ENCODE measurements at places on chromosomes 12 and 14.

DNA sequence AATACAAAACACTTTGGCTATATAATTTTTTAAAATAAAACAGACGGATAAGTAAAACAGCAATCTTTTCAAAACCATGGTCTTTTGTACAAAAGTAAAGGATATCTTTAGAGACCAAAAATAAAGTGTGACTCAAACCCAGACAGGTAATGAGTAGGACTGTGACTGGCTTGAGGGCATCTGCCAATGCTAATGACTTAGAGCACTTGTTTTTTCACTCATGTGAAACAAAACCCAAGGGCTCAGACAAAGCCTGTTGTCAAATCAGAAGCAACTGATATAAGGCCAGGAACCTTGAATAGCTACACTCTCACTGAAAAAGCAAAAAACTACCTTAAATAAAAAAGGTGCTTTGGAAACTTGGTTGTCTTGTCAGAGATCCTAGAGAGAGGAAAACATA, 357.4 kb downstream of the TMEM117 start:
- no peak for DNase-seq

- peak; percentile 96 for DNase-seq
These were observed 98.9 kb downstream of the DENND5B start for GRCh38 chr12:31491841-31492598.

DNA sequence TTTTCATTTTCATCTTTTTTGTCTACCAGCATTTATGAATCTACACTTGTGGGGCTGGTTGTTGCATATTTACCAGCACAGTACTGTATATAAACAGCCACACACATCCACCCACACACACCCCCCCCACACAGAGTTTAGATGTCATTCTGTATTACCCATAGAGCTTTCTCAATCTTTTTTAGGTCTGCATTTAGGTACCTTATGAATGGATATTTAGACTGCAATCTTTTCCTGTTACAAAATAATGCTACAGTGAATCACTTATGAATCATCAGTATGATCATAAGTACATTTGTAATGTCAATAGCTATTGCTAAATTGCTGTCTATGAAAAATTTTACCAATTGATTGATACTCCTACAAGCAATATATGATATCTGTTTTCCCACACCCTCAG, 67.3 kb upstream of the STK38L start:
- peak; percentile 37 for DNase-seq

DNA sequence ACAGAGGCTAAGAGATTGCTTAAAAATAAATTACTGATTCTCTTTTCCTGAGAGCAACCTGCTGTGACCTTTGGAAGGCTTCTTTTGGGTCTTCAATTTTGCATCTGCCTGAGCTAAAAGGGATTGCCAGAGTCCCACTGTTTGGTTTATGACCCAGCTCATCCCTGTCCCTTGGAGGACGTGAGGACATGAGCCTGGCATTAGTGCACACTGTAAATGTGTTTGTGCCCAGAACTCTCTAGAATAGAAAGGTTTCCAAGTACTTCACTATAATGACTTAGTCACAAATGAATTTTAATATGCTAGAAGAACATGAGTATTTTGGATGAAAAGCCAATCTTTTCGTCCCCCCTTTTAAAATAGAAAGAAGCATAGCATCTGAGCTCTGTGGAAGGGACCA, 47.1 kb upstream of the CDKN3 start:
- no peak for DNase-seq

DNA sequence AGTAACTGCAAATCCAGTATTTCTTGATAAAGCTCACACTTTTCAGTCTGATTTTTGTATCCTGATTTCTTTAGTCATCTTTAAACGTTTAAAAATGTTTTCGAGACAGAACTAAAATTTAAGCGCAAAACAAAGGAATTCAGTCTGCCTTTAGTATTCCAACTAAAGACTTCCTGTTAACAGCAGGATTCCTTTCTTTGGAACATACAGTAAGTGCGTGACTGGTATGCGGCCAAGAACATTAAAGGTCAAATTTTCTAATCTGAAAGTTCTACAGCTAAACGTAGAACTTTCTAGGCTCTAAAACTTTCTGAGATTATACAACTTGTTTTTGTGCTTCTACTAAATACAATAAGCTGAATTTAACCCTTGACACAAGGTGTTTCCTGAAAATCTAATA, 9.9 kb downstream of the SAV1 start:
- DNase-seq, result no peak

- DNase-seq, result no peak
These were observed 52.0 kb upstream of the CRY1 start for GRCh38 chr12:107145397-107145796.

DNA sequence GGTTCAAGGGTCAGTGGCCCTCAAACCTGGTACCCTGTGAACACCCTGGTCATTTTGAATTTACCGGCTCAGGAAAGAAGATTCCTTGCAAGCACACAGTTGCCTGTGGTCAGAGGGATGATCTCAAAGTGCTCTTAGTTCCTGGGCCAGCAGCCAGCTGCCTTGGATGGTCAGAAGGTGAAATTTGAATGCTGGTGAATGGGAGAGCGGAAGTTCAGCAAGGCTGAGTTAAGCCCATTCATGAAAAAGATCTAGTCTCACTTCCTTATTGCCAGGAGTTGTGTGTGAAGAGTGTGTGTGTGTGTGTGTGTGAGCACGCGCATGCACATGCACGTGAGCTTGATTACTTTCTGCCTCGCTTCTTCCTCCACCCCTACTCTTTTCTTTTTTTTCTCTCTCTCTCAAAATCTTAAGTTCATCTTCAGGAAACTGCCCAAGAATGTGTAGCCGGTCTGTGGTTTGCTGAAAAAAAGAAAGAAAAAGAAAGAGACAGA, 155.5 kb upstream of the CCND2 start:
- no peak for DNase-seq

DNA sequence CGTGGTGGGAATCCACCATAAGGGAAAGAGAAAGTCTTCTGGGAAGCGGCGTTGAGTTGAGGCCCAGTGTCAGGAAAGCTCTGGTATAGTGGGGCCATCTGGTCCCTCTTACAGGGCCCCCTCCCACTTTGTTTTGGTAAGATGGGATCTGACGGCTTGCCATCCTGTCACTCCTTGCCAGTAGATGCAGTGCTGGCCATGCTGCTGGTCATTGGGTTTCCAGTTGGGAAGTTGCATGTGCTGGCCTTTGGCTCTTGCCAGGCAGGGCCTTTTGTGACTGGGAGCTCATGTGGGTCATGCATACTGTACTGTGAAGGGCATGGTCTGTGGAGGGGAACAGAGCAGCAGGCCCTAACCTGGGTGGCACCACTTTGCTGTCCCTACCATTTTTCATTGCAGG, 3.8 kb downstream of the TRAF3 start:
- DNase-seq, result no peak

Measured in SW480 (cell line).